ENCODE measurements at places on chromosomes 3 and 15. TPM values are rescaled to one million over a fixed set of nuclear protein-coding genes. Genes with fewer than 3 reads are reported as not detected.

NR2E3 gene
- total RNA-seq: not detected

ANKUB1 gene
- total RNA-seq: not detected

ITIH4 gene
- total RNA-seq: 3.6 TPM

ACTRT3 gene
- total RNA-seq: 0.60 TPM

MED12L gene
- total RNA-seq: 0.08 TPM

OGG1 gene
- total RNA-seq: 27.2 TPM

SPTSSB gene
- total RNA-seq: 140 TPM

VGLL4 gene
- 66.8 TPM for total RNA-seq

NPAP1 gene
- not detected for total RNA-seq

GPR171 gene
- 1.3 TPM for total RNA-seq

OR4M2 gene
- not detected for total RNA-seq

HRG gene
- not detected for total RNA-seq

SLC12A1 gene
- not detected for total RNA-seq

ZNF662 gene
- total RNA-seq: 12.7 TPM

CHL1 gene
- total RNA-seq: 39.5 TPM

TAGLN3 gene
- 0.98 TPM for total RNA-seq

NRROS gene
- 0.95 TPM for total RNA-seq

STRIT1 gene
- not detected for total RNA-seq

SOX2 gene
- total RNA-seq: 0.21 TPM

CIDEC gene
- 12.5 TPM for total RNA-seq

TNFSF10 gene
- total RNA-seq: 69.4 TPM

DNAJB11 gene
- 31.5 TPM for total RNA-seq

ZNF860 gene
- 3.4 TPM for total RNA-seq

NEO1 gene
- total RNA-seq: 113 TPM

AADAC gene
- 2.7 TPM for total RNA-seq

DUOX2 gene
- total RNA-seq: 32.6 TPM

NSUN3 gene
- total RNA-seq: 18.6 TPM

XCR1 gene
- total RNA-seq: 1.9 TPM

RBP2 gene
- not detected for total RNA-seq

CHRM5 gene
- not detected for total RNA-seq

NDUFB4 gene
- total RNA-seq: 150 TPM

CMTM7 gene
- 7.6 TPM for total RNA-seq

UQCC5 gene
- total RNA-seq: 4.0 TPM

C3orf20 gene
- not detected for total RNA-seq

GDPGP1 gene
- total RNA-seq: 3.6 TPM

ISLR2 gene
- 1.1 TPM for total RNA-seq

VEPH1 gene
- total RNA-seq: 4.2 TPM

FRMD5 gene
- total RNA-seq: not detected

LRTM1 gene
- not detected for total RNA-seq

ACKR4 gene
- total RNA-seq: 2.8 TPM

CMSS1 gene
- 13.8 TPM for total RNA-seq

EFHB gene
- 1.8 TPM for total RNA-seq

GOLGA6L9 gene
- total RNA-seq: 4.7 TPM

ACSBG1 gene
- total RNA-seq: 137 TPM

CCDC33 gene
- total RNA-seq: not detected

TM4SF18 gene
- total RNA-seq: 3.4 TPM

GOLGA8J gene
- 2.8 TPM for total RNA-seq

Data from suprapubic skin (tissue), 4 donors.